ENCODE measurements at places on chromosomes 1 and 21.

DNA sequence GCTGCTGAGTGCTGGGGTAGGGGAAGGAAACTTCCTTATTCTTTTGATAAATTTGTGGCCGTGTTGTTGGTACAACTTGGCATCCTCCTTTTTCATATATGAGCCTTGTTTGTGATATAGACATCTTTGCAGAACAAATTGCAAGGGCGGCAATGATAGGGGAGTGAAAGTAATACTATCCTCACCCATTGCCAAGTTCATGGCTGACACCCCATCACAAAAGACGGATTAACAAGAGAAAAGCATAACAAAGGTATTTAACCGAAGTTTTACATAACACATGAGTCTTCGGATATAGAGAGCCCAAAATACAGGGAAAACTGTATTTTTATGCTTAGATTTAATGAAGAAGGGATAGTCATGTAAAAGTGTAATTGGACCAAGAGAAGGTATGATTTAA lies 86.3 kb upstream of the TMPRSS2 start:
- no peak for DNase-seq

DNA sequence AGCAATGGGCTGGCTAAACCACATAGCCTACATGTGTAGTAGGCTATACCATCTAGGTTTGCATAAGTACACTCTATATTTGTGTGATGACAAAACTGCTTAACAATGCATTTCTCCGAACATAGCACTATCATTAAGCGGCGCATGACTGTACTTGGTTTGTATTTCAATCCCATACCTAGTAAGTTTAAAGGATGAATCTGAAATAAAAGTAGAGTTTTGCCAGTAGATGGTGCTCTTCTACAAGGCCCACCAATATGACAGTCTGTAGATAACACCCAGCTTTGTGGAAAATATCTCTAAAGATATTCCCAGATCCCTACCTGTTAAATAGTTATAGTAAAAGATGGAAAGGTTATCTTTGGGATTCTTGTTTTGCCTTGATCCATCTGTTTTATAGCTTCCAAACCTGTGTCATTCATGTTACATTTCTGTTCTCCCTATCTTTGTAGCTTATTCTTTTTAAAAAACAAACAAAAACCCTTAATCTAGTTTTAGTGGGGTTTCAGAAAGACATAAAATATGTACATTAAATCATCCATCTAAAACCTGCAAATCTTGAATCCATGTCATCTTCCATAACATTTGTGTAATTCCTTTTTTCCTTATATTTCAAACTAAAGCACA lies 33.9 kb upstream of the ASPM start:
- no peak for DNase-seq

DNA sequence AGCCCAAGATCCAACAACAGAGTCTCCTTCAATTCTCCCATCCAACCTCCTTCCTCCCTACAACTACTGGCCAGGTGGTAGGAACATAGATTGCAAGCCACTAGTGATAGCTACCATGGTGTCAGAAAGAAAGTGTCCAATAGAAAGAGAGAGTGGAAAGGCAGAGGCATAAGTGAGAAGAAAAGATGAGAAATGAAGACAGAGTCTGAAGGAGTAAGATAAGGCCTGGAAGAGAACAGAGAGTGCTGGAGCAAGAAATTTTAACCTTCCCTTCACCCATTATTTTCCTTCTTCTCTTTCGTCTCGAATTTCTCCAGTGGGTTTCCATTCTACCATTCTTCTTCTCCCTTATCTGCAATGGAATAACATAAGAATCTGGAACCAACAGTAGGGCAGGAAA lies 57.9 kb downstream of the CDC42BPA start:
- no peak for DNase-seq

DNA sequence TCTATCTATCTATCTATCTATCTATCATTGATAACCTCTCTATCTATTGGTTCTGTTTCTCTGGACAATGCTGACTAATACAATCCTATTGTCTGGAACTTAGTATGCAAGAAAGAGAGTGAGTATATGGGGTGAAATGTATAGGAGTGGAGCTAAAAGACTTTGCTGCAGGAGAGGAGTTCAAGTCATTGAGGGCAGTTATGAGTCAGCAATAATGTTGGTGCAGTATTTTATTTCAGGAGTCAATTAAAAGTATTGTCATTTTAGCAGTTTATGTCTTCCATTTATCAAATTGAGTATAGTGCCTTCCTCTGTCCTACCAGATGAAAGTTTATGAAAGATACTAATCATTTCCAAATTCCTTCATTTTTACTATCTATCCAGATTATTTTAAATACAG lies 55.8 kb downstream of the MAP3K7CL start:
- no peak for DNase-seq

DNA sequence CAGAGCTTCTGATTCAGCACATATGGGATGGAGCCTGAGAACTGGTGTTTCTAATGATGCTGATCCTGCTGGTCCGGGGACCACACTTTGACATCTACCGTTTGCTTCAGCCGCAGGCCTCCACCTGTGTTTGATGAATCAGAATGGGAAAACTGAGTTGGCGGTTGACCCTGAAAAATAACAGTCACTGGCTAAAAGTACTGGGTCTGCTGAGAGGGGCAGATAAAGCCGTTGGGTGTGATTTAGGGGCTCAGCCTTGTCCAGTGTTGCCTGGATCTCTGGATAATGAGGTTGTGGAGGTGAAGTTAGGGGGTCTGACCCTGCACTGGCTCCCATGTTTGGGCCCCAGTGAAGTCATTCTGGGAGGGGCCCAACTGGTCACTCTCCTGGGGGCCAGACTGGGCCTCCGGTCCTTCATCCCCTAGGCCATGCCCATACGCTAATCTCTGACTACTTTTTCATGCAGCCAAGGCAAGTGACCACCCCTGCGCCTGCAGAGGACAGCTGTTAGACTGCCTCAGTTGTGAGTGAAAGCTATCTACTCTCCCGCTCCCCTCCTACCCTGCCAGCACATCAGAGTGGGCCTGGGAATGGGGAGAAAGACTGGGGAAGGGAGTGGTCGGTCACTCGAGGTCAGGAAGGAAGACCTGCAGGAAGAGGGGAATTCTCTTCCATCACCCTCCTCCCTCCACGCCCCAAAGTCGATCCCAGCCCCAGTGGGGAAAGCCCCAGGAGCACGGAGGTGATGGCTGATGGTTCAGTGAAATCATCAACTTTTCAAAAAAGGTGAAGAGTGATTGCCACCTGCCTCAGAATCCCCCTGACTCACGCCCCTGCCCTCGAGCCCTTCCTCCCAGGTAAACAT lies 27.7 kb downstream of the VASH2 start:
- DNase-seq = no peak

- DNase-seq = no peak
Measured at GRCh38 chr1:238196516-238196915, 305.8 kb upstream of the ZP4 start.

- DNase-seq = no peak
Measured at GRCh38 chr1:21189906-21190500, 13.3 kb upstream of the EIF4G3 start.

DNA sequence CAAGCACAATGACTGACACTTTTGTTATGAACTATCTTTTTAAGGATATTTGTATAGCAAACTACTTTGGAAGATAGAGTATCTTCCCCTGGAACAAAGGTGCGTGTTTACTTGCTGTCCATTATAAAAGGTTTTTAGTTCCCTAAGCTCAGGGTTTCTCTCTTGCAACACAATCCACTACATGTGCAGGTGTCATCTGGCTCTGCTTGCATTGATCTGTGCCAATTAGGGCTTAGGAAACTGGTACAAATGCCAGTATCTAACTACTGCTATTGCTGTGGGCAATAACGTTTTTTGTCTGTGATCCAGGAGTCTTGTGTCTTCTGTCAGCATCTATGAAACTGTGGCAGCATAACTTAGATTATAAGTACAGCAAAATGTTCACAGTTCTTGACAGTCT lies 68.3 kb upstream of the ABCD3 start:
- no peak for DNase-seq

GRCh38 chr1:9426291-9426711 lies 113.0 kb upstream of the SLC25A33 start:
- no peak for DNase-seq

DNA sequence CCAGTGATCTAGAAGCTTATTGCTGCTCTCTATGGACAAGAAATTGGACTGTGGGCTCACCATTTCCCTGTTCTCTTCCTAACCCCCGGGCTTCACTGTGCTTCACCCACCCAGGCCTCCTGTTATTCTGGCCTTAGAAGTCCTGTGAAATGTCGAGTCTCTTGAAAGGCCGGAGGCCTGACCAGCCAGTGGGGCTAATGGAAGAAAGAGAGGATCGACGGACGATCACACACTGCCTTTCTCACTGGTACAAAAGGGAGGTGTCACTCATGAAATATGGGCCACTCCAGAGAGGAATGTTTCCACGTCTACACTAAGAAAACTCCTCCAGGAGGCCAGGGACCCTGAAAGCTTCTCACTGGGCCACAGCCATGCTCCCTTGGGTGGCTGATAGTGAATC lies 36.1 kb downstream of the CACNA1S start:
- DNase-seq = peak; percentile 59

GRCh38 chr1:167472752-167473521 lies 45.4 kb downstream of the CD247 start:
- no peak for DNase-seq

- no peak for DNase-seq
Measured at GRCh38 chr1:245148861-245149260, 5.9 kb upstream of the KIF26B start.

- no peak for DNase-seq
Measured at GRCh38 chr1:225772848-225773247, 4.8 kb upstream of the SRP9 start.

DNA sequence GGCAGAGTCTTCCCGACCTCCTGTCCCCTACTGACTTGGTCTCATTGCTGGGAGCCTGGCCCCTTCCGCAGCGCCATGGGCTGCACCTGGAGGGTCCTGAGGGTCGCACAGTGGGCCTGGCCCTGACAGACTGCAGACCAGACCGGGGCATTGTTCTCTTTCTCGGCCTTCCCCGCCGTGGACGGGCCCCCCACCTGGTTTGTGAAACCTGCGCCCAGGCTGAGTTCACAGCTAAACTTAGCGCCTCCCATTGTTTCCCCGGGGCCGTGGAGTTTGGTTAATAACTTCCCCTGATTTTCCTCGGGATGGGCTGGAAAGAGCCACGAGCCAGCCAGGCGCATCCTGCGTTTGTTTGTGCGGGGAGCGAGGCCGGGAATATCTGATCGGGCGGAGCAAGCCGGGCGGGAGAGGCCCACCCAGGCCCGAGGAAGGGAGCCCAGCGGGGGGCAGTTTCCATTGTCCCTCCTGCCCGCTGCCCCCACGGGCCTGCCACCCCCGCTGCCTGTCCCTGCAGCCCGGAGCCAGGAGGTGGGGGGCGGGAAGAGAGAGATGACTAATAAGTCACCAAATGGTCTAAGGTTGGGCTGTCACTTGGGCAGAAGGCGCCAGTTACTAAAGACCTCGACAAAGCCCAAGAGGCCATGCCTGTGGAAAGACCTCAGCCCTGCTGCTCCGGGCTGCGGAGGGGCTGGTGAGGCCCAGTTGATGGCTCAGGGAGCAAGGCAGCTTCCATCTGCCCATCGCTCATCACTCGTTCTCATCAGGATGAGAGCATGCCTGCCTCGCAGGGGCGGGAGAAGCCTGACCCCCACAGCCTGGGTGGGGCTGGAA lies 39.0 kb upstream of the ARHGEF16 start:
- DNase-seq = no peak

DNA sequence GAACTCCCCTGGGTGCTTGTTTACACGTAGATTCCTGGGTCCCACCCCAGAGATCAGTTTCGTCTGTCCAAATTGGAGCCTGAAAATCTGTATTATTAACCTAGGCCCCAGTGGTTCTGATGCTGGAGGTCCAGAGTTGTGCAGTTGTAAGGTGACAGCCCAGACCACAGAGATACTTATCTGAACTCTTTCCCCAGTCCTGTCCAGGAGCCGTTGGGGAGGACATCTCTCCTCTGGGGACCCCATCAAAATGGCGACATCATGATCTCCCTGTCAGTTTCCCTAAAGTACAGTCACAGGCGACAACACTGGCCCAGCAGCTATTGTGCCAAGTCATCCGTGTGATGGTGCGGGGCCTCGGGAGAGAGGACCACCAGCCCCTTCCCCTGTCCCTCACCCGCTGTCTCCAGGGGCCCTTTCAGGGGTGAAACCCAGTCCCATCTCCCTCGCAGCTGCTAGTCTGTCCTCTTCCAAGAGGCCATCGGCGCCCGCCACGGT lies 749 bp upstream of the EFHD2 start:
- DNase-seq = no peak

- DNase-seq = no peak
Measured at GRCh38 chr1:1240822-1241587, 5.5 kb downstream of the C1QTNF12 start.

DNA sequence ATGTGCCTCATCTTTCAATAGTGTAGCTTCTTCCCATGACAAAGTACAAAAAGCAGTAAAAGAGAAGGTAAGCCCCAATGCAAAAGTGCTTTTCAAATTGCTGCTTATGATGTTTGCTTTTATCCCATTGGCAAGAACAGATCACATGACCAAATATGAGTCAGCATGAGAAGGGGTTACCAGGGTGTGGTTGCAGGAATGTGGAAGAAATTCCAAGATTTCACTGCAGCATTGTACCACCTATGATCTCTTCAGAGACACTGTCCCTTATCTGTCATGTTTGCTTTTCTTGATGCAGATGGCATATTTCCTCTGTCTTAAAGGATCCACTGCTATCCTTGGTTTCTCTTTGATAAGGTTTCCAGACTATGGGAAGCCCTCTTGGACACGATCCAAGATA lies 1006.9 kb upstream of the PRMT6 start:
- no peak for DNase-seq

DNA sequence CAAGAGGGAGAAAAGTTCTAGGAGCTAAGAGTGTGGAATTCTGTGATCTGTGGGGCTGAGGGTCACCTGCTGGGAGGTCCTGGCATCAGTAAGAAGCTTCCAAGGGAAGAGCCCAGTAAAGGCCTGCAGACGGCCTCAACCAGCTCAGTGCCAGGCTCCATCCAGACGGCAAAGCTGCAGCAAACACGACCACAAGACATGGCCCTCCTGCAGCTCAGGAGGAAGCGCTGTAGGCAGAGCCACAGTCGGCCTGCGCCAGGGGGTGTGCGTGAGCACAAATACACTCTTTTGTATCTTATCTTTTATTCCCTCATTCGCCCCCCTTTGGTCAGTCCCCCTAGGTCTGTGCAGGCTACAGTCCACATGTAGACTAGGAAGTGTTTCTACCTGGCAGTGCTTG lies 13.4 kb downstream of the C1orf174 start:
- no peak for DNase-seq

DNA sequence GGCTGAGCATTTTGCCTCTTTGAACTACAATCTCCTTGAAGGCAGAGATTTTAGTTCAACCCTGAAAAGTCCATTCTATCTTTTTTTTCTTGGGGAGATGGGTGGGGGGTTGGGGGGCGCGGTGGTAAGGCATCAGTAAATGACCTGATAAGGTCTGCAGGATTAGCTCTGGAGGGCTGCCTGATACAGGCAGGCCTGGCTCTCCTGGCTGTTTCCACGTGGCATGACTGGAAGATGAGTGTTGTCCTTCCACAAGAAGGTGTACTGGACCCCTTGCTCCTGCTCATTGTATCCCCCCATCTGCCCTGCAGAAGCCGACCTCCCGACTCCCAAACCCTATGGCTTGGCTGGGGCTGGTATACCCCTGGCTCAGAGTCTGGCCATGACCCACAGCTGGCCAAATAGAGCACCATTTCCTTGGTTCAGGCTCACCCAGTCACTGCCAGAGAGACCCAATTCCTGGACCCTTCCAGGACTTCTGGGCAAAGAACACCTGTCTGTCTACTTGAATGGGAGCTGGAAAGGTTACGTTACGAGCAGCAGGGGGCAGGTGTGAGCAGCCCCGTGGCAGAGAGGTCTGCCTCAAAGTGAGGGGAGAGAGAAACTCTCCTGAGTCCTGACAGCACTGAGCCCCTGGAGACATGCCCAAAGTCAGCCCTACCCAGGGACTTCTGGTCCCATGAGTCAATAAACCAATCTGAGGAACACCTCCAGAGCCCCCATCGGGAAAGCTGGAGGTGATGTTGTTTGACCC lies 17.0 kb downstream of the DHRS3 start:
- DNase-seq = no peak

GRCh38 chr1:161440312-161440894 lies 64.9 kb upstream of the FCGR2A start:
- DNase-seq = peak; percentile 80
